ENCODE measurements at places on chromosomes 5 and 9.

- no peak for DNase-seq
These were observed 7.0 kb upstream of the RASGEF1C start for GRCh38 chr5:180215783-180216630.

GRCh38 chr9:87095951-87096350, 148.6 kb upstream of the GAS1 start:
- no peak for DNase-seq

DNA sequence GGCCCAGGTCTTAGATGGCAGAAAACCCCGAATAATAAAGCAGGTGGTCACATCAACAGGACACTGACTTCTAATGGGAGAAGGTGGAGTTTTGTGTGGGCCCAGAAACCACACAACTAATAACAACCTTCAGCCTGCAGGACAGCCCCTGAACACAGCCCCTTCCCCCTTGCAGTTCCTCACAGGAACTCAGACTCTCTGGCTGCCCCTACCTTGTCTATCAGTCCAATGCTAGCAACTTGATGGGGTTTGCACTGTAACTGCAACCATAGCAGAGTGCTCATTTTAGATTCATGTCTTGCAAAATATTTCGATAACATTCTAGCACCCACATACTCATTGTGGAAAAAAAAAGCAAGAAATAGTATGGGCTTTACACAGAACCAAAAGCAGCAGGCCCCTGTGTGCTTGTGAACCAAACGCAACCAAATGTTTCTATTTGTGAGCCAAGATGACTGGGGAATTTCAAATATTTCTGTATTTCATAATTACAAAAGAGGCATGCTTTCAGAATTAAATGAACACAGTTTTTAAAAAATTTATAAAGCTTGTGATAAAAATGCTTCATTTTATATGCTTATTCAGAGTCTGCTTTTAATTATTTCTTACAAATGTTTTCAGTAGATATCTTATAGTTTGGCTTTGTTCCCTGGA, 62.7 kb upstream of the PDE4D start:
- DNase-seq, result no peak

DNA sequence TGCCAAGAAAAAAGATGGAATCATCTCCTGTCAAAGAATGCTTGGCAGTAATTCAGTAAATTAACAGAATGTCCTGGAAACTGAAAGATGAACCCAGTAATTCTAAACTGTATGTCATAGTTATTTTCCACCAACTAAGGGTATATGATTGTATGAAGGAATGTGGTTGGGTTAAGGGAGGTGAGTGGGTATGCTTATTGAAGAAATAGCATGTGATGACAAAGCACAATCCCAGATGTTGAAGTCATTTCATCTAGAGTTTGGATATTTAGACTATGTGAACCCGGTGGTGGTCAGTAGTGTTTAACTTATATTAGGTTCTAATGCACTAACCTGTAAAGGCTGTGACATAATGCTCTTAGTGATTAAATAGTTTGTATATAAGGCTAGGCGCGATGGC, 87.3 kb downstream of the CDKN2A start:
- no peak for DNase-seq

- DNase-seq, result no peak
These were observed 963 bp upstream of the CAST start for GRCh38 chr5:96660971-96661854.

GRCh38 chr5:156000115-156000514, 326.8 kb upstream of the SGCD start:
- no peak for DNase-seq

GRCh38 chr5:61200582-61201155, 38.4 kb upstream of the SMIM15 start:
- DNase-seq, result no peak

- no peak for DNase-seq
These were observed 36.4 kb upstream of the UBQLN1 start for GRCh38 chr9:83744206-83744605.

- no peak for DNase-seq
These were observed 348.4 kb upstream of the FTMT start for GRCh38 chr5:121503111-121503840.

GRCh38 chr5:129361441-129362025, 98.6 kb upstream of the ADAMTS19 start:
- no peak for DNase-seq

GRCh38 chr9:127154003-127154389, 31.6 kb upstream of the ANGPTL2 start:
- DNase-seq, result no peak

DNA sequence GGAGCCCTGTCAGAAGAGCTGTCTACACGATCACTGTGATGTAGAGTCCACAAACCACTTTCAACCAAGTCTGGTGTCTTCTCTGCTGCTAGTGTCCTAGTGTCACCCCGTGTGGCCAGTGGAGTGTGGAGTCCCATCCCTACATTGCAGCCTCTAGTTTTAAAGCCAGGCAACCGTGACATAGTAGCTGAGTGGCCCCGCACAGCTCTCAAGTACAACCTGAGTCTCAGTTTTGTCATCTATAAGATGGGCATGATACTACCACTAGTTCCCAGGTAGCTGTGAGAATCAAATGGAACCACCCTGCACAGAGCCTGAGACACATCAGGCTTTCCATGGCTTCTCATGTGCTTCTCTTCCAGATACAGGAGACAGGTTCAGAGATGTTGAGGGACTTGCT, 43.2 kb upstream of the AKNA start:
- no peak for DNase-seq

DNA sequence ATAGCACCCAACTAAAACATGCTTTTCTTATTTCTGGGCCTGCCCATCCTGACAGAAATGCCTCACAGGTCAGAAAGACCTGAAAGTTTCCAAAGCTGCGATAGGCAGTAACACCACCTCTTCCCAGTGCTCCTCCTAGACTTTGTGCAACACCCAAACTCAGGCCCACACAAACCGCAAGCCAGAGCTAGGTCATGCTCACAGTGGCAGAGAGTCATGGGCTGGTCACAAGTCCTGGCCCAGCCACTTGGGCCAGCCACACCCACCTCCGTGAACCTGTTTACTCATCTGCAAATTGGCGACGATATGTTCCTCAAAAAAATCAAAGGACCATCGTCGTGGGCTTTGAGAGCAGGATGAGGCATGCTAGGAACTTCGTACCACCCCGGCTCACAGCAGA, 44.0 kb upstream of the SLC25A51 start:
- DNase-seq, result no peak

DNA sequence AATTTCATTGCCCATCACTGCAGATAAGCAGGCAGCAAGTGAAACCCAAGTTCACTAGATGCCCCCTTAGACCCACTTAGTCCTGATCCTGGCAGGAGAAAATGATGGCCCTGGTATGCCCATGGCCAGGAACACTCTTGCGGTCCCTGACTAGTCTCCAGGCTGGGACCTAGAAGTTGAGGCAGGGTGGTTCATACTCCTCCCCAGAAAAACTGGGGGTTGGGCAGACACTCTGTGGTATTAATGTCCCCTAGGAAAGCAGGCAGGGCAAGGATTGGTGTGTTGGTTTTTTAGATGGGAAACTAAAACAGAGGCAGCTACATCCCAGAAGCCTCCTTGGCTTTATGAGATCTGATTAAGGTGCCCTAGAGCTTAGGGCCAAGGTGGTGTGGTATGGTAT, 13.1 kb downstream of the LHX6 start:
- no peak for DNase-seq

DNA sequence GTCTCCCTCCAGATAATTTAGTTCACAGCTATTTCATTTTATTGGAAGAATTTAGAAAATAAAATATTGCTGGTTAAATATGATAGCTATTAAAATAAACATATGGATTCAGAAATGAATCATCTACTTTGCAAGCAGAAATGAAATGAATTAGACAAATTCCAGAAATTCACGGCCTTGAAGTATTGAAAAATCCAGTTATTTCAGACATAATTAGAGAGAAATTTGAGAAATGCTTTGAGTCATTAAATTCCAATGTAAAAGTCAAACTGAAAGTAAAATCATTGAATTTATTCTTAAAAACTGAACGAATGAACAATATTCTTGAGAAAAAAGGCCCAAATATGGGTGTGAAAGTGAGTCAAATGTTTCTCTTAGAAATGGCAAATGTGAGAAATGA, 632.6 kb upstream of the EDIL3 start:
- DNase-seq, result no peak

DNA sequence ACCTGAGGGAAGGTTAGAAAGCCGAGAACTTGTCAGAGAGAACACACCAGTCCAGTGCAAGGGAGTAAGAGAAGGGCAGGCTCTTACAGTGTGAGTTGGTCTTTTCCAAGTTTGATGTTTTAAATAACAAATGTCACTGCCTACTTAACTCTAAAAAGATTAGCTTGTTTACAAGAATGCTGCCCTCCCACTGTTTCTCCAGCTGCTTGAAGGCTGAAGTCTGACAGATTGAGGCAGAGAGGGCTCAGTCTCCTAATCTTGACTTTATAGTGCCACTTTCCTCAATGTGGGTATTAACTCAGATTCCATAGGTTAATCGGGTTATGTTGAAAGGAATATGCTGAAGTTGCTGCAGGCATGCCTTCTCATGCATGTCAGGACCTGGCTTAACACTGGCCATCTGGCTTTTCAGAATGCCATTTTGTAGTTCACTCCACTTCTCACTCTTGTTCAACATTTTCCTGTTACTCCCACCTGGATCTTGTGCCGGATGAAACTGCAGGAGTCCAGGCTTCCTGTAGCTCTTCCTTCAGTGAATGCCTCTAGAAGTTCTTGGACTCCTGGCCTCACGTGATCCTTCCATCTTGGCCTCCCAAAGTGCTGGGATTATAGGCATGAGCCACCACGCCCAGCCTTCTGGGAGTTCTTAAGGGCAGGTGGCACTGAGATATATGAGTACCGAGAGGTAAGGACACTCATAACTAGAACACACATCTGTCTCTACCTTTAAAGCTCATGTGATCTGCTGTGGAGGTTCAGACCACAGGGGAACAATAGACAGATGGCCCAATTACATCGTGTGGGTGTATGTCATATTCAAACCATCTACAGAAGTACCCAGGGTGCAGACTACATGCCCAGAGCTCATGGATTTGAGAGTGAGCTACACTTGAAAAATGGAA, 249.7 kb downstream of the ARHGAP26 start:
- DNase-seq, result no peak

- no peak for DNase-seq
These were observed 334.4 kb downstream of the KCTD16 start for GRCh38 chr5:144504929-144505577.

- DNase-seq, result no peak
These were observed 502.6 kb upstream of the COX7C start for GRCh38 chr5:86115164-86115563.

DNA sequence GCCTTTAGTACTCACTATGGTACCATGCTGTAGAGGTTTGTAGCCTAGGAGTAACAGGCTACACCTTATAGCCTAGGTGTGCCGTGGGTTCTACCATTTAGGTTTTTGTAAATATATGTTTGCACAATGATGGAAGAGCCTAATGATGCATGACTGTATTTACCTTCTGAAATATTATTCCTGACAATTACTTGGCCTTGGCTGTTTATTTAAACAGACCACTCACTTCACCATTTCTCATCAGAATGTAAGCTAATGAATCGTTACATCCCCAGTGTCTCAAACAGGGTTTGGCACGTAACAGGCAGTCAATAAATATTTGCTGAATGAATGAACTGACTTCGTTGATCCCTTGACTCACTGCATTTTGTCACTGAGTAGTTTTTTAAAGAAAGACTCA, 93.1 kb downstream of the MED27 start:
- DNase-seq, result no peak

DNA sequence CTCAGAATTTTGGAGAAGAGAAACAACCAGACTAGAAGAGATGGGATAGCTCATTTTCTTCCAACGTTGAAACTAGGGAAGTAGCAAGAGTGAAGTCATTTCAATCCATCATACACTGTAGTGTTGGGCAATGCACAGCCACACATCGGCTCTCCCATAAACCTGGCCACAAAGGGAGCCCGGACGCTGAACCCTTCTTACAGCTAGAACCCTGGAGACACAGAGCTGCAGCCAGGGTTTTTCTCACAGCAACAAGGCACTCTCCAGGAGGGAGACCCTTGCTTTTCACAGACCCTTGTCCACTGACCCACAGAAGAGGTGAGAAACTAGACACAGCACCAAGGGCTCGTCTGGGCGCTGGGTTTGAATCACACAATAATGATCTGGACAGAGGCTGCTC, 101.4 kb upstream of the FSTL4 start:
- no peak for DNase-seq

GRCh38 chr5:179321206-179321987, 23.9 kb downstream of the ADAMTS2 start:
- no peak for DNase-seq

- DNase-seq, result no peak
These were observed 850 bp downstream of the RRAGA start for GRCh38 chr9:19049917-19050636.

- DNase-seq, result no peak
These were observed 126.9 kb upstream of the PDE4D start for GRCh38 chr5:60020457-60020856.

- DNase-seq, result no peak
These were observed 72.0 kb downstream of the SEMA4D start for GRCh38 chr9:89425921-89426383.

GRCh38 chr9:19493174-19493811, 84.5 kb downstream of the ACER2 start:
- DNase-seq, result no peak

- peak; percentile 96 for DNase-seq
These were observed 6.9 kb upstream of the ZBTB5 start for GRCh38 chr9:37471942-37472684.

DNA sequence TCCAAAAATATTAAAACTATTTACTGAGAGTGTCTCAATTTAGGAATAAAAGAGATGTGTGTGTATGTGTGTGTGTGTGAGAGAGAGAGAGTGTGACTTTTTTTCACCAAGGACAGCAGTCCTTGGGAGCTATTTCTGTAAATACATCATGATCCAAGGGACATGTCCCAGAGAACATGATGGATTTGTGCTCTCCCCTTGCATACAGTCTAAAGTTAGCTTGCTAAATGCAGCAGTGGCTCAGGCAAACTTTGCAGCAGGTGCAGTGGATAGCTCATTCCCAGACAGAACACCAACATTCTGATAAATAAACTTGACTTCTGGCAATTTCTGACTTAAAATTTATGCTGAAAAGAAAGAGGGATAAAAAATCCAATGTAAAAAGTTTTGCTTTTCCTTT, 55.4 kb upstream of the SGCD start:
- no peak for DNase-seq
